ENCODE measurements at places on chromosomes 1 and 21.

- no peak for DNase-seq
Measured at GRCh38 chr1:66791621-66792610, 9.2 kb downstream of the INSL5 start.

DNA sequence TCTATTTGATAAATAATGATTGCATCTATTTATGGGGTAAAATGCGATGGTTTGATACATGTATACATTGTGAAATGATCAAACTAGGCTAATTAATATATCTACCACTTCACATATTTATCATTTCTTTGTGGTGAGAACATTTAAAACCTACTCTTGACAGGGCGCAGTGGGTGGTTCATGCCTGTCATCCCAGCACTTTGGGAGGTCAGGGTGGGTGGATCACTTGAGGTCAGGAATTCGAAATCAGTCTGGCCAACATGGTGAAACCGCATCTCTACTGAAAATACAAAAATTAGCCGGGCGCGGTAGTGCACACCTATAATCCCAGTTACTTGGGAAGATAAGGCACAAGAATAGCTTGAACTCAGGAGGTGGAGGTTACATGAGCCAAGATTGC, 25.3 kb downstream of the PLEKHA6 start:
- no peak for DNase-seq

- no peak for DNase-seq
Measured at GRCh38 chr1:53588053-53588779, 129.0 kb downstream of the DMRTB1 start.

DNA sequence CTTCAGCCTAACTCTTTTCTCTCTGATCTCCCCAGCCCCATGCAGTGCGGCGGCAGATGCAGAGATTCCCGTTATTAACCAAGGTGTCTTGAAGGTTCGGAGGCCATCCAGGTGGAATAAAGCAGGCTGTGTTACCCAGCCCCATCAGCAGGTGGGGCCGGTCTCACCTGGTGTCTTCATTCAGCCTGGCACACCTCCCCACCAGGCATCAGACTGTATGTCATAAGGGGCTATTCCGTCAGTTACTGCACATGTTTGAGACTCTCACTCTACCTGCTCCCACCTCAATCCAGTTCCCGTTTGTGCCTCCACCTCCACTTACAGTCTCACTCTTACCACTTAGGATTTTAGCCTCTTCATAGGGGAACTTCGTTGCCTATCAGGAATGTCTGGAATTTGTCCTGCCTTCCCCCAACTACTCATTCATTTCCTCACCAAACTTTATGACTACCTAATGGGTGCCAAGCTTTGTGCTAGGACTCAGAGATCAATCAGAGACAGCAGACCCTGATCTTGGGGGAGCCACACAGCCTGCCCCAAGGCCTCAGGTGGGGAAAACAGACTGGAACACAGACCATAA, 170.2 kb downstream of the PLPP3 start:
- DNase-seq = no peak

DNA sequence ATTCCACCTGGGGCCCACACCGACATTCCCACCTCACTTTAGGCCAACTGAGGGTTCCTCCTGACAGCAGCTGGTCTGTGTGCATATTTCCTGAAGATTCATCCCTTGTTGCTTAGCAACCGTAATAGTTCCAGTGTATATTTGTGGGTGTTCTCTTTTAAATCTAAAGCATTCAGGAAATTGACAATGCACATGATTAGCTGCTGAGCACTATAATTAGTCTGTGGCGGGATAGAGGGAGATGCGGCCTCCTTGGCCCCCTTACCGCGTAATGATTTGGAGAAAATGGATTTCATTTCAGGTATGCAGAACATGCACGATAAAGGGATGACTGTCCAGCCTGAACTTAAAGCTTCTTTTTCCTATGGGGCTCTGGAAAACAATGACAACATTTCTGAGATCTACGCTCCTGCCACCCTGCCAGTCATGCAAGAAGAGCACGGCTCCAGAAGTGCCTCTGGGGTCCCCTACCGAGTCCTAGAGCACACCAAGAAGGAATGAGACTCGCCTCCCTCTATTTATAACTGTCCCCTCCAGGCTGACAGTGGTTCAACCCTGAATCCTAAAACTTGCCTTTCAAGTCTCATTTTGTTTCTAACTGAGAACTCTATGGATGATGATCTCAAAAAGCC, 33.8 kb upstream of the RCAN3 start:
- no peak for DNase-seq

- DNase-seq = peak; percentile 70
Measured at GRCh38 chr1:234875953-234876855, 252.4 kb downstream of the TOMM20 start.

GRCh38 chr21:46183910-46184624, at the start of gene SPATC1L:
Gene SPATC1L, minus strand, starts transcription at chr21:46184459. Its CDS starts 1,643 bp downstream, at chr21:46182816.
- peak; percentile 84 for DNase-seq

DNA sequence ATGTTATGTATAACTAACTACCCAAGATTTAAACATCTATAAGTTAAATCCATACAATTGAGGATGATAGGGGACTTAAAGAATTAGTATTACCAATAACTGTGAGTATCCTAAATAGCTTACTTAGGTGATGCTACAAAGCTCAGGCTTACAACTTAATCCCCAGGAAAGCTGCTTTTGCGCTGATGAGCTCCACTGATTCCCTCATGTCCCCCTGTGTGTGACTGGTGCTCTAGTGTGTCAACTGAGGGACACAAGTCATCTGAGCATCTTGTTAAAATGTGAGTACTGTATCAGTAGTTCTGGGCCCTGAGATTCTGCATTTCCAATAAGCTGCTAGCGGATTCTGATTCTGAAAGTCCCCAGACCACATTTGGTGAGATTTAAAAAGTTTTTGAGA, 1458.8 kb downstream of the MRPL39 start:
- DNase-seq = no peak

GRCh38 chr1:59163268-59164092, 133.4 kb upstream of the FGGY start:
- no peak for DNase-seq

DNA sequence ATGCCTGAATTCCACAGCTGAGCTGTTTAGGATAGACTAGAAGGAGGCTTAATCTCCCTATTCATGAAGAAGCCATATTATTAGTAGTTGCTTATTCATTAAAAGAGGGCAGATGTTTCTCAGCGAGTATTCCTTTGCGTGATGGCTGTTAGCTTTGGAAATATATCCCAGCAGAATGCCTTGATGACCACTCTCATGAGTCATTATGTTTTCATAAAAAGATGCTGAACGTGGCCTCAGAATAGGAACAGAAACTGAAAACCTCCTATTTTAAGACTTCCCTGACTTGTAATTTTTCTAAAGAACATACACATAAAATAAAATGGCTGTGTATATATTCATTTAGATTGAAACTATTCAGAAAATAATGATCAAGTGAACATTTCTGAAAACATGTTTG, 9.6 kb upstream of the PLA2G4A start:
- DNase-seq = no peak

DNA sequence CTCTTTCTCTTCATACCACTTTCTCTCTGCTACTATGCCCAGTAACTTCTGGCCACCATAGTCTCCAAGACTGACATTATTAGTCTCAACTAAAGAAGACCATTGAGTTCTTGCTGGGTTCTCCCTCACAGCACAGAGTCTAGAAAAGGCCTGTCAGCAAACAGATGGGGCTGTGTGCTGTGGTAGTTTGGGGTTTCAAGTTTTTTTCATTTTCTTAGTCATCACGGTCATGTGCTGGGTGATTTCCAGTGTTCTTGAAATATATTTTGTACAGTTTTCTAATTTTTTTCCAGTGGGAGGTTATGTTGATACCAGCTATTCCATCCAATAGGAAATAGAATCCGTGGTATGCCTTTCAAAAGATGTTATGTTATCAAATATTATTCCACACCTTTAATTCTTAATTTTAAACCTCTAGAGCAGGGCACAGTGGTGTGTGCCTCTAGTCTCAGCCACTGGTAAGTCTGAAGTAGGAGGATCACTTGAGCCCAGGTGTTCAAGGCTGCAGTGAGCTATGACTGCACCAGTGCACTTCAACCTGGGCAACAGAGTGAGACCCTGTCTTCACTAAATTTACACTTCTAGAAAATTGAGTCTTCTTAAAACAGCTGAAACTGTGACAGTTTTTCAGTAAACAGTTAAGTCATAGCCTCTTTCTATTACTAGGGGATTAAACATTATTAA, 8.3 kb downstream of the CFHR2 start:
- DNase-seq = no peak

- no peak for DNase-seq
Measured at GRCh38 chr21:39625211-39625895, 12.6 kb downstream of the B3GALT5 start.

- DNase-seq = no peak
Measured at GRCh38 chr1:172936088-172936645, 114.6 kb downstream of the TNFSF18 start.

- no peak for DNase-seq
Measured at GRCh38 chr1:199319341-199319740, 680.5 kb downstream of the PTPRC start.

DNA sequence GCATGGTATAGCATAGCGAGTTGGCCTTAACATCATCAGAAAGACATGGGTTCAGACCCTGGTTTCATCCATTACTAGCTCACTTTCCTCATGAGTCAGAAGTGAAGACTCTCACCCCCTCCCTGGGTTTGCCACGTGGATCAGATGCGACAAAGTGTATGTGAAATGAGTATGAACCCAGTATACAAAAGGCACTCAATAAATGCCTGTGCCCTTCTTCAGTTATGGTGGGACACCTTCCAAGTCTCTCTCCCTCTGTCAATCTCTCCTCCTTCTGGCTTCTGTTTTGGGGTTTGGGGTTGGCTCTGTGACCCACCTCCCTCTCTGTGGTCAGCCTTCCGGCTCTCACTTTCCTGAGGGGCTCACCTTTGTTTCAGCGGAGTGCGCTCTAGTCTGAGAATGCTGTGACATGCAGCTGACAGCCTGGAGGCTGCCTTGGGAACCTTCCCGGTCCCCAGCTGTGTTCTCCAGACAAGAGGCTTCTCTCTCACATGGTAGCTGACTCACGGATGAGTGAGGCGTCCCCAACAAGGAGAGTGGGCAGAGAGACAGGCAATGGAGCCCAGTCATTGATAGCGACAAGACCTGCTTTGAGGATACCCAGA, 155.0 kb upstream of the EDN2 start:
- DNase-seq = no peak

- DNase-seq = no peak
Measured at GRCh38 chr1:24704411-24705259, 40.6 kb upstream of the CLIC4 start.

DNA sequence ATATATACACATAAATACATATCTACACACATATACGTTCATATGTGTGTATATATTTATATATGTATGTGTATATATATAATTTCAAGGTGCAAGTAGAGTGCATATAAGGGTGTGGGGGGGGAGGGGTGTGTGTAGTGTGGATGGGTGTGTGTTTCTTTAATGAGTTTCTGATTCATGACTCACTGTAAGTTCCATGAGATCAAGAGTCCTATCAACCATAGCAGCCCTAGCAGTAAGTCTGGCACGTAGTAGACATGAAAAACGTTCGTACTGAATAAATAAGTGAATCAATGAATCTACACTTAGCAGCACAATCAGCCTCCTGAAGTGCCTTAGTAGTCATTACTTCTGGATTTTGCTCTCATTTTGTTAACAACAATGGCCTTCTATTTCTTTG, 61.9 kb upstream of the KRTAP11-1 start:
- no peak for DNase-seq

DNA sequence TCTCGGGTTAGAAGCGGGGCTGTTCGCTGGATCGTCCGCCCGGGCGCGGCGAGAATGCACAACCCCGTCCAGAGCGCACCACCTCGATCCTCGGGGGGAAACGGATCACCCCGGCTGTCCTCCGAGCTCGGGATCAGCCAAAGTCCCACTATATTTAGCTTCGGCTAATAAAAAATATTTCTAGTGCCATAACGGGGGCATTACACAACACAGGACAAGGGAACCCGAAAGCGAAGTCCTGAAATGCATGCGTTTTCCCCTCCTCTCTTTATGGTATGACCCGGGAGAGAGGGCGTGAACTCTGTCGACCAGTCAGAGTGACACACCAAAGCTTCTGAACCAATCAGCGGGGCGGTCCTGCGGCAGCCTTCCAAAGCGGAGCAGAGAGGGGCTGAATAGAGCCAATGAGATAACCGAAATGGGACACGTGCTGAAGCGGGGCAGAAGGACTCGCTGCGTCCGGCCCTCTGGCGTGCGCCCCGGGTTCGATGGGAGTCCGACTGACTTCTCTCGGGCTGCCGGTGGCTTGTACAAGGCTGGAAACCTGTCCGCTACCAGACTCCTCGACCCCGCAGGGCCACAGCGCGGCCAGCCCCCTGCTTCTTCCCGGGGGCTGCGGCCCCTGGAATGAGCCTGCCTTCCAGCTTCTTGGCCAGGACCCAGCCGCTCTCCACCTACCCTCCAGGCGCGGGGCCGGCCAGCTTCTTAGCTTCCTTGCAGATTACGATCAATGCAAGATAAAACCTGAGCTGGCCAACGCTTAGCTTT, at the start of gene ALDH4A1:
Gene ALDH4A1, minus strand, starts transcription at position 33 of the 768 bp plus-strand sequence. Its CDS starts 32 bp downstream, at position 1.
- peak; percentile 99 for DNase-seq

DNA sequence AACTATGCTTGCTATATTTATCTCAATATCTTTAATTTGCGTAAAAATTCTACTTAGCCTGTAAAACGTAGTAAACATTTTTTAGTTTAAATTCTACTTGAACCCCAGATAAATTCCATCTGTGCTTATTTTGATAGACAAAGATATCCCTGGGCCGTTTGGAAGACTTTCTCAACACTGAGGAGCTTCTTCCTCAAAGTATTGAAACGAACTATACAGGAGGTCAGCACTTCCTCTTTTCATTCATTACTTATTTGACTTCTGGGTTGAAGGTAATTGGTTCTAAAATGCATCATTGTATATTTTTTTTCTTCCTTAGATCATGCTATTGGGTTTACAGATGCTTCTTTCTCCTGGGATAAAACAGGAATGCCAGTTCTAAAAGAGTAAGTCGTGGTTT, 74.7 kb downstream of the HSPA13 start:
- no peak for DNase-seq

GRCh38 chr1:47624531-47624930, 186.7 kb downstream of the FOXD2 start:
- DNase-seq = no peak

DNA sequence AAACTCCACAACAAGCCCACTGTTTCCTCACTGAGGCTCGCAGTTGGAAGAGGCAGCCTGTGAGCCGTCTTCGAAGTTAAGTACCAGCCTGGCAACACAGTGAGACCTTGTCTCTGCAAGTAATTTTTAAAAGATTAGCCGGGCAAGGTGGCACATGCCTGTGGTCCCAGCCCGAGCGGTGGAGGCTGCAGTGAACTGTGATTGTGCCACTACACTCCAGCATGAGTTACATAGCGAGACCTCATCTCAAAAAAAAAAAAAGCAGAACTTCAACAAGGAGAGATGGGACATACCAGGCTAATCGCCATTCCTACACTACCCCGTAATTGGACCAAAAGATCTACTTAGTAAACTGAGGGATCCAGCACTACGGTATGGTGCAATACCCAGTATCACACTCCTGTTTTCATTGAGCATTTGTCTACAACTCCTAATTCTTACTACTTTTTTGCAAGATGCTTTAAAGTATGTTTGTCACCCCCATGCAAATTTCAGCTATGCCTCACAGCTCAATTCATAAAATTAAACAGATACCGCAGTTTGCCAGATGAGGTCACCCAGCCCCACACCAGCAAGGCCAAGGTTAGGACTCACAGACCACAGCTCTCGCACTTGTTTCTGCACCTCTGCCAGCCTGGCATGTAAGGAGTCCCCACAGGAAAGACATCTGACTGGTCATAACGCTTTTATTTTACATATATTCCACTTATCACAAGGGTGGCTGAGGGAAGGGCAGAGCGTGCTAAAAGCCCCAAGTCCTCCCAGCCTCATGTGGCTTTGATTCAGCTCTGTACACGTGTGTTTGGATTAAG, 21.0 kb downstream of the SDE2 start:
- no peak for DNase-seq

- no peak for DNase-seq
Measured at GRCh38 chr1:98651116-98651632, 10.3 kb upstream of the SNX7 start.
